SIG-M5 (cell line): ENCODE measurements at places on chromosomes 5 and 9.

DNA sequence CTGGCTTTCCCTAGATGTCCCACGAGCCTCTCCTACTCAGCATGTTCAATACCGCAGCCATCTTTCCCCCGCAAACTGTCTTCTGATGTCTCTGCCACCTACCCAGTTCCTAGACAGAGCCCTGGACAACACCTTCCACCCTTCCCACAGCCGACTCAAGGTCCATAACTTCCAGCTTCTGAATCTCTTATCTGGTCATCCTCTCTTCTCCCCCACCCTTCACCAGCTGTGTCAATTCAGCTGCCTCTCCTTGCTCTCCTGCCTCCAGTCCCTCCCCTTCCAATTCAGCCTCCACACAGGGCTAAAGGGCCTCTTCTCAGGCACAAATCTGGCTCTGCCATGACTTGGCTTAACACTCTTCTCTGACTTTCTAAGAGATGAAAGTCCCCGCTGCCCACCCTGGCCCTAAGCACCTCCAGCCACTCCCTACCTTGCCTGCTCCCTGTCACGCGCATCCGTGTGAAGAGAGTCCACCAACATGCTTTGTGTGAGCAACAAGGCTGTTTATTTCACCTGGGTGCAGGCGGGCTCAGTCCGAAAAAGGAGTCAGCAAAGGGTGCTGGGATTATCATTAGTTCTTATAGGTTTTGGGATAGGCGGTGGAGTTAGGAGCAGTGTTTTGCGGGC lies 25.2 kb downstream of the AQP7 start:
- DNase-seq = no peak

GRCh38 chr5:52656569-52657246 lies 131.0 kb upstream of the ITGA1 start:
- DNase-seq = no peak

- peak; percentile 61 for DNase-seq
Measured at GRCh38 chr9:93028448-93029006, 30.0 kb upstream of the SUSD3 start.

DNA sequence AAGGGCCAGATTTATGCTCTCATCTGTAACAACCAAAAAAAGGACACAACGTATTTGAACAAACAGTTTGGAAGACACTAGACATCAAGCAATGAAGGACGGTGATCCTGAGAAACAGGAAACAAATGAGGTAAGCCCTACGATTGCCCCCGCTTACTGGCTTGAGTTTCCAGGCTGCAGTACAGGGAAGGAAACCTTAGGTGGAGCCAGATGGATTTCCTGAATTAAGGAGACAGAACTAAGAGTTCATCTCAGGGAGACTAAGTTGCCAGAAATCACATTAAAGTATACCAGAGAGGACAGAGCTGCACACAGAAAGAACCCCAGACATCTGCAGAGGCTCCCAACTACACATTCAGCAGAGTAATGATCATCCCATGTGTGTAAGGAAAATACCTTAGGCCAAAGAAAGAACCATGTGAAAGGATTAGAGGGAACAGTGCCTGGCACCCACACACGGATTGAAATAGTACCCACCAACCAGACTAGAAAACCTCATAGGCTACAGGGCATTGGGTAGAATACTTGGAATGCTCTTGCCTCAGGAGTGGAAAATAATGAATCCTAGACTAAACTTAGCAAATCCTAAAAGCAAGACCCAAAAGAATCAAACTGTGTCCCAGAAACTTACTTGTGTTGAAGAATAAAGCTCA lies 99.3 kb upstream of the NIPBL start:
- DNase-seq = no peak

- no peak for DNase-seq
Measured at GRCh38 chr5:14204785-14205321, 61.7 kb downstream of the TRIO start.

- no peak for DNase-seq
Measured at GRCh38 chr5:37111426-37112382, 137.5 kb downstream of the CPLANE1 start.

GRCh38 chr5:138064526-138064925 lies 19.3 kb upstream of the WNT8A start:
- no peak for DNase-seq

GRCh38 chr5:41043109-41043747 lies 27.9 kb downstream of the MROH2B start:
- DNase-seq = no peak

DNA sequence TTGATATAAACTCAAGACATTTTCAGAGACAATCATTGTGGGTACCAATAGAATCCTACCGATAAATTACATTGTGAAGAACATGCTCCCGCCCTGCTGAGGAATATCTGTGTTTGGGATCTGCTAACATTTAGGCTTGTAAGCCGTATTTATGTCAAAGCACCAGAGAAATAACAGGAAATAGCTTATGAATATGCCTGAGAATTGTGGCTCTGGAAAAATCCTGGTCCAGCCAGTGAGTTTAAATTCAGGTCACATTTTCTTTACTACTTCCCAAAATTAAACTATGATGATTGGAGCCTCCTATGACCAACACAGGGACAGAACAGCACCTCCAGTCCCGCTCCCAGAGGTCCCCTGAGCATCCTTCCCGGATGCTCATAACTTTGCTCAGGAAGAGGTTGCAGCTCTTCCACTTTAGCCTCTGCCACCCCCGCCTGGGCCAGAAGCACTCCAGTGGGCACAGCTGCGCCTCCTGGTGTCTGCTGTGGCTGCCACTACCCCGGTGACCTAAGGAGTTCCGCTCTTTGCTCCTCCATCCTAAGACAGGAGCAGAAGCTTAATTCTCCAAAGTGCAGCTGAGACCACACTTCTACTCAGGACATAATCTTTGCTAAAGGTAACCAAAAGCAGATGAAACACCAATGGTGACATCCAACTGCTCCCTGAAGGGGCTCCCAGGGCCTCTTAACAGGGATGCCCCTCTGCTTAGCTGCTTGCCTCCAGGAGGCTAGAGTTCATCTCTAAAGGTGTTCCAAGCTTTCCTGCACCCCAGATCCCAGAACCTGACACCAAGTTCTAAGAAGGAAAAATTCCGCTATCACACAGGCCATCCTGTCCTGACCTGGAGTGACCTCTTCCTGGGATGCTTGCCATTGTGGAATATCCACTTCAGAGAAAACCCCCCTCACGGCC lies 58.8 kb downstream of the SLC1A1 start:
- DNase-seq = no peak

DNA sequence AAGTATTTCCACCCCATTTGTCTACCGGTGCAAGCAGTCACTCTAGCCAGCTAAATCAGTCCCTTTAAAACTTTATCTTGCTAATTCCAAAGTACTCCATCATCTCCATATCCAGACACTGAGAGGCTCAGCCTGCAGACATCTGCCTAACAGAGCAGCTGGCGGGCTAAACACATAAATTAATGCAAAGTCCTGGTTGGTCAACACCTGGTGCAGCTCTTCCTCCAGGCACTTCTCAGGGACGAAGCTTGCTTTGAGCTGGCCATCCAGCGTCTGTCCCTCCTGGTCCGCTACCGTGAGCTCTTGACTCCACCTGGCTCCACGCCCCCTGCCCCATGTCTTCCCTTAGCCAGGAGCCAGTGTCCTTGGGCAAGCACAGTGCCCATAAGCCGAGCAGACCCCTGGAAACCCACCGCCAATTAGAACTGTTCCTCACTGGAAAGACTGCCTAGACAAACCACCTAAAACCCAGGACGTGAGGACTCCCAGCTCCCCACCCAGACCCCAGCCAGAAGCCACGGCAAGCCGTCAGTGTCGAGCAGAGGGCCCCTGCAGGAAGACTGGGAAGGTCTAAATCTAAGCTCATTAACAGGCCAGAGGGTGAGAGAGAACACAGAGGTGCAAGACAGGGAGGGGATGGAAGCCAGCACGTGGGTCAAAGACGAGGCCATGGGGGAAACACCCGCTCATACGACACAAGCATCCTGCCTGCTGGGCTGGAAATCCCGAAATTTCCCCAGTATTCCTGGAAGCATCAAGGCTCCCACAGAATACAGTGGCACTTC lies 120.0 kb downstream of the COL23A1 start:
- DNase-seq = no peak

GRCh38 chr9:4221931-4222330 lies 77.9 kb downstream of the GLIS3 start:
- DNase-seq = no peak

DNA sequence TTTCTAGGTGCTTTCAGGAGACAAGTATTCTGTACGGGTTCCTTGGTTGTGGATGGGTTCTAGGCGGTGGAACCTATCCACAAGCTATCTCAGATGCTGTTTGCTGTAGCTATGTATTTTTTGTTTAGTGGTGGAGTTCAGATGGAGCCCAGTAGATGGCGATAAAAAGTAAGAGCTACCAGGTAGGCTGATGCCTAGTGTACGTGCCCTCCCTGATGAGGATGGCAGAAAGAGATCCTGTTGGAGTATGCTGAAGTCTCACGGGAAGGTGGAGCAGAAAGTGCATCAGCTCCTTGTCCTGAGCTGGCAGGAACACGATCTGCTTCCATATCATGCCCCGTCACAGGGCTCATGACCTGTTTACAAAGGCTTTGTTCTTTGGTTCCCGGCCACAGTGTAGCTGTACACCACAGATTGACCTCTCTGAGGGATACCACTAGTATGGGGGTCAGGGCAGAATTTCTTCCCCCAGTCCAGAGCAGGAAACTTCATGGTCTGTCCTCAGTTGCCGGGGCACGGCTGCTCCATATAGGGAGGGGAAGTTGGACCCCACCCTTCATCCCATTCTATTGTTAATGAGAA lies 12.6 kb upstream of the UGT3A2 start:
- no peak for DNase-seq

GRCh38 chr5:115325296-115325959 lies 29.0 kb upstream of the CCDC112 start:
- no peak for DNase-seq

GRCh38 chr5:153959134-153959957 lies 79.4 kb downstream of the FAM114A2 start:
- no peak for DNase-seq

DNA sequence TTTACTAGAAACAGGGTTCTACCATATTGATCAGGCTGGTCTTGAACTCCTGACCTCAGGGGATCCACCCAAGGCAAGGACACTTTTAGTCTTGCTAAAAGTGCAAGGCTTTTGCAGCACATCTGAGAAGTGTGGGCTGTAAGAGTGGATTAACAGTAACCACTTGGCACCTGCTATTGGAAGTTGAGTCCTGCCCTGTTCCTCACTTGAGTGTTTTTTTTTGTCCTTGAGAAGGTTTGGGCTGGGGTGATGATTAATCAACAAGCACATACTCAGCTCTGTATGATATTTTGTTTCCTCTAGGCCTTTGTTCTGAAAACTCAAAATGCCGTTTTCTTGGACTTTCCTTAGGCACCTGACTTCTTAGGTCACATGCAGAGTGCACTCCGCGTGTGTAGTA lies 37.4 kb downstream of the SNX30 start:
- no peak for DNase-seq

DNA sequence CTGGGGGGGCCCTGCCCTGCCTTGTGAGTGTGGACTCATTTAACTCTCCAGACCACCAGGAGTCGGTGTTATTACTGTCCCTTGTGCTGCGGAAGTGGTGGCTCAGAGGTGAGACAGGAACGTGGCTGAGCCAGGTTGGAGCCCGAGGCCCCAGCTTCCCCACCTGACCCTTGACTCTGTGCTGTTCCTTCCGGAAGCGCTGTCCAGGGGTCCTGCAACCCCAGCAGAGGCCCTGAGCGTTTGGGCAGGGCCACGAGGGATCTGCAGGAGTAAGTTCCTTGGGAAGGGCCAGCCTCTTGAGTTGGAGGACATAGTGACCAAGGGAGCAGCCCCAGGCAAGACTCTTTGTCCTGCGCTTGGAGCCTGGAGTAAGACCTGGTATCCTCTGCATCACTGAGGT lies 99.6 kb downstream of the RXRA start:
- DNase-seq = no peak

- no peak for DNase-seq
Measured at GRCh38 chr9:76445976-76446375, 13.0 kb upstream of the GCNT1 start.

DNA sequence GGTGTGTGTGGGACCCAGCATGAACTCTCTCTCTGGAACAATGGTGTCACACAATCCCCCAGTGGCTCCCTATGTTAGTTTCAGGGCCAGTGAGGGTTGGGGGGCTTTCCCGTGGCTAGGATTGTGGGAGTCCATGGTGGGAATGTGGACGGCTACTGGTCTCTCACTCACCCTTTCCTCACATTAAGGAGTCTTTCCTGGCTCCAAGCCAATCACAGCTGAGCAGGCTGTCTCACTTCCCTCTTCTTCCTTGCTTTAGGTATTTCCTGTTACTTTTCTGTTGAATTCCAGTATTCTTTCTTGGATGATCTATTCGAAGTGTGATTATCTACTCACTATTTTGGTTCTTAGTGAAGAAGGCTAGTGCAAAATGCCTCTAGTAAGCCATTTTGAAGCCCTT lies 324.4 kb upstream of the MPDZ start:
- DNase-seq = no peak

GRCh38 chr9:131478421-131478868 lies 24.3 kb upstream of the POMT1 start:
- DNase-seq = no peak

DNA sequence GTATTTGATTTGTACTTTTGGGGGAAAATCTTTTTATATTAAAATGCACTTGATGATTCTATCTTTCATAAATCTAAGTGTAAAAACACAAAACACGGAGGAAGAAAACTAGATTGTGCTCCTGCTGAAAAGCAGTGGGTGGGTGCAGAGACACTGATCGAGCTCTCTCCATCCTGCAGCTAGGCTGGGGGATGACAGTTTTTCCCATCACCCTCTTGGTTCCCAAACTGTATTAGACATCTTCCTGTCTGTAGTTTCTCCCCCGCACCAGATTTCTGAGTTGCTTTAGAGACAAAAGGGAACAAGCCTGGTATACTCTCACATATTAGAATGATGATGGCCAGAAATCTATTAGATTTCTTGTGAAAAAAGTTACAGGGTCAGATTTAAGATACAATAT lies 99.6 kb downstream of the FAM114A2 start:
- no peak for DNase-seq

GRCh38 chr9:84932915-84933527 lies 263.5 kb downstream of the NTRK2 start:
- DNase-seq = no peak

DNA sequence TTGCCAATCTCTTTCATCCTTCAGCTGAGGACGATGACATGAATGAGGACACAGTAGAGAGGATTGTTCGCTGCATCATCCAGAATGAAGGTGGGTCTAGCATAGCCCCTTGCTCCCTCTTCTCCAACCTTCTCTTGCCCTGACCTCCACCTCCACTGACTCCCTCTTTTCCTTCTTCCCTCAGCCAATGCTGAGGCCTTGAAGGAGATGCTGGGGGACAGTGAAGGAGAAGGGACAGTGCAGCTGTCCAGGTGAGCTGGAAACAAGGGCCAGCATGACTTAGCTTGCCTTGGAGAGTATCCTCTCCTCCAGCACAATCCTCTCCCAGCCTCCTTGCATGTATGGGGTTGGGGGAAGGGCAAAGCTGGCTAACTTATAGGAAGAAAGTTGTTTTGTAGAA lies 2.0 kb downstream of the RELL2 start:
- DNase-seq = no peak
